ENCODE measurements at places on chromosomes 7 and 10. TPM values are rescaled to one million over a fixed set of nuclear protein-coding genes. Genes with fewer than 3 reads are reported as not detected.

The FAM13C gene
- total RNA-seq, result not detected

The OPALIN gene
- total RNA-seq, result not detected

The MET gene
- total RNA-seq, result 0.33 TPM

The IMMP2L gene
- 12.7 TPM for total RNA-seq

The PTPN12 gene
- 33.8 TPM for total RNA-seq

The PAPSS2 gene
- 0.19 TPM for total RNA-seq

The AHCYL2 gene
- total RNA-seq, result 12.1 TPM

The TMEM140 gene
- 17.4 TPM for total RNA-seq

The AKR1C8 gene
- 0.38 TPM for total RNA-seq

The CAMK2B gene
- total RNA-seq, result not detected

The PPP1R9A gene
- total RNA-seq, result 0.69 TPM

The GARIN1A gene
- 4.3 TPM for total RNA-seq

The HABP2 gene
- not detected for total RNA-seq

The MEOX2 gene
- not detected for total RNA-seq

The PDE6C gene
- not detected for total RNA-seq

The UCMA gene
- total RNA-seq, result not detected

The STEAP1B gene
- 4.1 TPM for total RNA-seq

The CYP2E1 gene
- total RNA-seq, result 0.42 TPM

The GIMAP2 gene
- total RNA-seq, result 26.1 TPM

The EDRF1 gene
- 29.4 TPM for total RNA-seq

The CYP3A4 gene
- total RNA-seq, result not detected

The ADRB1 gene
- total RNA-seq, result 1.3 TPM

The BAMBI gene
- total RNA-seq, result not detected

The SVOPL gene
- not detected for total RNA-seq

The DMBT1 gene
- not detected for total RNA-seq

The FAM25A gene
- not detected for total RNA-seq

The DKK1 gene
- not detected for total RNA-seq

The CHAT gene
- not detected for total RNA-seq

The HMX2 gene
- total RNA-seq, result not detected

The MKX gene
- not detected for total RNA-seq

The SORCS1 gene
- total RNA-seq, result not detected

The SYCE1 gene
- total RNA-seq, result not detected

The GOLGA7B gene
- total RNA-seq, result 1.8 TPM

The TIMM23B gene
- total RNA-seq, result 51.8 TPM

The GJD4 gene
- not detected for total RNA-seq

The MMP21 gene
- not detected for total RNA-seq

The VWA2 gene
- not detected for total RNA-seq

The PLXDC2 gene
- 3.5 TPM for total RNA-seq

The SLC13A1 gene
- total RNA-seq, result not detected

The MYH16 gene
- total RNA-seq, result not detected

The PKD2L1 gene
- total RNA-seq, result not detected

The PAPOLB gene
- total RNA-seq, result not detected

The TMEM26 gene
- total RNA-seq, result not detected

The ITGA8 gene
- not detected for total RNA-seq

The FFAR4 gene
- not detected for total RNA-seq

The HOXA5 gene
- 0.33 TPM for total RNA-seq

The GALNT17 gene
- total RNA-seq, result not detected

The ANKRD22 gene
- total RNA-seq, result 0.73 TPM

The TDRD1 gene
- 0.24 TPM for total RNA-seq

The LAMB1 gene
- not detected for total RNA-seq

The GIMAP7 gene
- 50.5 TPM for total RNA-seq

The RHOBTB1 gene
- 0.64 TPM for total RNA-seq

The GPC2 gene
- 2.7 TPM for total RNA-seq

The CALML3 gene
- total RNA-seq, result not detected

The CD36 gene
- total RNA-seq, result not detected

All from natural killer cell treated with Interleukin-12 subunit alpha and Interleukin-12 subunit beta and Interleukin-15 and Interleukin-18, amount 100 ng/mL, for 72 hours (primary cell).